ENCODE measurements at places on chromosomes 16 and 17.

DNA sequence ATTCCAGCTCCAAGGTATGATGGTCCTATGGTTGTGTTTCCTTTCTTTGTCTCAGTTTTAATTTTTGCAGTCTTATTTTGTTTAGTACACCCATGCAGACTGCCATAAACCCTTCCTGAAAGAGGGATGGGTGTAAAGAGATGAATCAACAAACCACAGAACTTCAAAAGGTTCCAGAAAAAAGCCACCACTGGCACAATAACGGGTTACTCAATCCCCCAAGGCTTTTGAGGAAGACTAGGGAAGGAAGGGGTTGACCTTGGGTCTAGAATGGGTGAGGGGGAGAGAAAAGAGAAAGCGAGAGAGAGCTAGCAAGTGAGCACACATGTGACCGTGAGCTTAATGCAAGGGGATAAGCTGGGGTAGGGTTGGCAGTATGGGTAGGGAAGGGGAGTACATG lies 168.1 kb downstream of the XYLT1 start:
- DNase-seq: no peak

GRCh38 chr17:31488982-31489294 lies 97.5 kb downstream of the RAB11FIP4 start:
- DNase-seq: no peak

DNA sequence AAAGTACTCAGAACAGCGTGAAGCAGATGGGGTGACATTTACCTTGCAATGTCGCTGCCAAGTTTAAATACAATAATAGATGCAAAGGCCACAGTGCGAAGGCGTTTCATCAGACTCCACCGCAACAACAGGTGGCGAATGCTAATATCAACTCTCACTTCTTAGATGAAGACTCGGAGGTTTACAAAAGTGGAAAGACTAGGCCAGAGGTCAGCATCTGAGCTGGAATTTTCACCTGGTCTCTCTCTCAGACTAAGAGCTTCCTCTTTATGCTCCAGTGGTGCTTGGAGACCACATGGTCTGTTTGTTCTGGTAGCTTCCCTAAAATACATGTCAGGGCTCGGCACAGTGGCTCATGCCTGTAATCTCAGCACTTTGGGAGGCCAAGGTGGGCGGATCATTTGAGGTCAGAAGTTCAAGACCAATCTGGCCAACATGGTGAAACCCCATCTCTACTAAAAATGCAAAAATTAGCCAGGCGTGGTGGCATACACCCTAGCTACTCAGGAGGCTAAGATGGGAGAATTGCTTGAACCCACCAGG lies 169.1 kb downstream of the XYLT1 start:
- DNase-seq: no peak

GRCh38 chr17:37502009-37502936 lies 12.6 kb downstream of the DUSP14 start:
- no peak for DNase-seq

DNA sequence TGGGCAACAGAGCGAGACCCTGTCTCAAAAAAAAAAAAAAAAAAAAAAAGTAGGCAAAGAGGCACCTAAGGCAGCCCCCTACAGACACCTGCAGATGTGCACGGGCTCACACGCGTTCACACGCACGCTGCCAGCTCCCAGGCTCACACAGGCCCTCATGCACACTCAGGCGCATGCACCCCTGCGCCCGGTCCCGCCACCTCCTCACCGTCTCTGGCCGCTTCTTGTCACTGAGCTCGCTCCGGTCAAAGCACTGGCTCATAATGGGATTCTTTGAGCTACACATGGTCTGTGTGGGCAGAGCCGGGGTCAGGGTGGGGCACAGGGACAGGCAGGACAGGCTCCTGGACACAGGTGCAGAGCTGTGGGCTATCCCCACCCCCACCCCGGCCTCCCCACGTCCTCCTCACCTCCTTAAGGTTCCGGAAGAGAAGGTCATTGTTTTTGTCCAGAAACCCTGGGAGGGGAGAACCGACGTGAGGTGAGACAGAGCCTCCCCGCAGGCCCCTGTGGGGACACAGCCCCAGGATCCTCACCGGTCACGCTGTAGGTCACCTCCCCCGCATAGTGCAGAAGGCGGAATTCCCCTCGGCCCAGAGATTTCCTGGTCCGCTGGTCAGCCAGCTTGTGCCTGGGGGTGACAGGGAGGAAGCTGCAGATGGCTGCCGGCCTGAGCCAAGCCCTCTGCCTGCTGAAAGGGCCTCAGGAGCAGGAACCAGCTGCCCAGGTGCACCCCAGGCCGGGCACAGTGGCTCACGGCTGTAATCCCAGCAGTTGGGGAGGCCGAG lies 17.9 kb downstream of the MYO1C start:
- DNase-seq: no peak

DNA sequence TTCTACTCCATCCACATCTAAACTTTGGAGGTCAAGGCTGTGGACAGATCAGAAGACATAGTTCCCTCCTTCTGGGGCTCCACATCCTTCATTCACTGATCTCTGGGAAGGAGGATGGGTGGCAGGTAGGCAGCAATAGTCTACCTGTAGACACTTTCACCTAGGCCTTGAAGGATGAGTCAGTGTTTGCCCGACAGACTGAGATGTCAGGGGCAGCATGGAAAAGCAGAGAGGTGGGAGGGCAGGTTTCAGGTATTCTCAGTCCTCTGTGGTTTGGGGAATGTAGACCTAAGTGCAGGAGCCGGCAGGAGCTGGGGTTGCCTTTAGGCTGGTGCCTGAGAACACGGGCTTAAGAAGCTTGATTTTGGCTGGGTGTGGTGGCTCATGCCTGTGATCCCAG lies 171.9 kb upstream of the ZNF267 start:
- no peak for DNase-seq

- DNase-seq: no peak
Measured at GRCh38 chr16:784431-784830, 3.8 kb downstream of the RPUSD1 start.
